ENCODE measurements at places on chromosomes 5 and 9.

DNA sequence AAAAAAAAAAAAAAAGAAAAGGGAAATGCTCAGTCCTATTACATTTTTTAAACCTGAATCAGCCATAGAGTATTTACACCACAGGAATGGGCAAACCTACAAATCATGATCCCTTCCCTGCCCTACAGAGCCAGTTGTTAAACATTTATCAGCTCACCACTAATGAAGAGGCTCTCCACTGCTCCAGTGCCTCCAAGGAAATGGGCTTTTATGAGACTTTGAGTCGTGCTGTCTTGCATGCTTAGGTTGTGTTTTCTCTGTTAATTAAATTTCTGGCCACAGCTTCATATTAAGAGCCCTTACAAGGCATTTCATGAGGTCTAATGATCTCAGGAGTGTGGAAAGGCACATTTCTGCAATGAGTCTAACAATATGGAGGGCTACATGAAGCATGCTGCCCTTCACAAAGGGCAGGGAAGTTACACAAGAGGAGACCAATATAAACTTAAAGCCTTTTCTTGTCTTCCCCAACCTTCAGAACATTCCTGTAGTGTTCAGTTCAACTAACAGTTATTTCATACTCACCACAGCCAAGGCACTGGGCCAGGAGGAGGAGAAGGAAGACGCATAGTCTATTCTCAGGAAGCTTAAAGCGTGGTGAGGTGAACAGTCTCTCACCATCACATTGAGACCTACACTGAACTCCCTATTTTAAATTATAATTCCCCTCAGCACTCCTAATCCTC is 140.1 kb upstream of the ABCA1 start:
- DNase-seq, result no peak

DNA sequence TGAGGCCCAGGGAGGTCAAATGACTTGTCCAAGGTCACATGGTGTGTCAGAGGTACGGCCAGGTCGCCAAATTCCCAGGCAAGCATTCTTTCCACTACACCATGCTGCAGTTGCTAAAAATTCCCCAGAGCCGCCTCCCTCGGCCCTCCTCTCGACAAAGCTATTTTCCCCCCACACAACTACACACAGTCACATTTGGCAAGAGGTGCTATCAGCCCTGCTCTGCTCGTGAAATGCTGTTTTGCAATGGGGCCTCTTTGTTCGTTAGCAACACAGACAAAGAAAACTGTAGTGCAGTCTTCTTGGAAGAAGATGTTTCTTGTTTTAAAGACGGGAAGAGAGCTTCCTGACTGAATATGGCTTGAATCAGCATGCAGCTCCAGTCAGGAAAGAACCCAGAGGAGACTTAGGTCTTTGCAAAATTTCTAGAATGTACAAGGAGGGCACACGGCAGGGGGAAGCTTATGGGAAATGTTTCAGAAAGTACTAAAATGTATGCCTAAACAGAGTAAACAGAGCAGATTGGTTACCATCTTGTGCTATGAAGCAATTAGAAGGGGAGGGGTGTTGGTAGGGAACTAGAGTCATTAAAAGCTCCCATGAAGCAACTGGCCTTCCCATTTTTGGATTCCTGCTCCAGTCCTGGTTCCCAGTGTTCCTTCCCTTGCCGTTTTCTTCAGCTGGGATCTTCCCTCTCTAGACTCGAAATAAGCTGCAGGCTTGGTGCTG is 14.2 kb downstream of the SLIT3 start:
- no peak for DNase-seq

- no peak for DNase-seq
Observed at GRCh38 chr9:83933790-83934189, 12.6 kb upstream of the KIF27 start.

GRCh38 chr9:75238311-75238976 is 150.1 kb downstream of the OSTF1 start:
- DNase-seq, result peak; percentile 13

GRCh38 chr5:37668524-37669047 is 171.3 kb downstream of the GDNF start:
- DNase-seq, result no peak

- no peak for DNase-seq
Observed at GRCh38 chr5:126816649-126817048, 39.7 kb downstream of the LMNB1 start.

- no peak for DNase-seq
Observed at GRCh38 chr9:130239363-130239695, 26.2 kb upstream of the HMCN2 start.

GRCh38 chr9:137053944-137054931 is at the start of gene ENTPD2:
Gene ENTPD2, minus strand, starts transcription at chr9:137054061. Its CDS starts 64 bp downstream, at chr9:137053997.
- no peak for DNase-seq

DNA sequence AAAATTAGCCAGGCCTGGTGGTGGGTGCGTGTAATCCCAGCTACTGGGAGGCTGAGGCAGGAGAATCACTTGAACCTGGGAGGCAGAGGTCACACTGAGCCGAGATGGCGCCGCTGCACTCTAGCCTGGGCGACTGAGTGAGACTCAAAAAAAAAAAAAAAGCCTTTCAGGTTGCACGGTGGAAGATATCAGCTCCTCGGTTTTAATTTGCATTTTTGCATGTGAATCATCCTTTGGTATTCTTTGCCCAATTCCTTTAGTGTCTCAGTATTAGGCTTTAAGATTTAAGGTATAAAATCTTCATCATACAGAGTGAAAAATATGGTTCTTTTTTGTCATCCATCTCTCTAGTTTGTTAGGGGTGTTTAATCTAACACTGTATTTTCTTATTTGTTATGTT is 173.6 kb upstream of the S1PR3 start:
- DNase-seq, result no peak

- no peak for DNase-seq
Observed at GRCh38 chr5:74072646-74073045, 446.6 kb downstream of the ARHGEF28 start.

Measured in stimulated activated CD4-positive, alpha-beta T cell treated with anti-CD3 and anti-CD28 coated beads, TNF-alpha, amount 100 ng/mL, for 48 hours (primary cell).